ENCODE measurements at places on chromosomes 12 and 14.
A peak's percentile ranks its signal among the peaks of the same experiment; 100 is the strongest.

- no peaks in the 10 kb centered on the region for H3K4me1 ChIP-seq
- no peaks in the 10 kb centered on the region for H3K27me3 ChIP-seq
- DNase-seq: no peak
- H3K27ac ChIP-seq: no peak overlapping the region
- no peaks in the 10 kb centered on the region for H3K36me3 ChIP-seq
- H3K4me3 ChIP-seq: no peak overlapping the region
Observed at GRCh38 chr12:68739891-68740290, 6.1 kb upstream of the SLC35E3 start.

DNA sequence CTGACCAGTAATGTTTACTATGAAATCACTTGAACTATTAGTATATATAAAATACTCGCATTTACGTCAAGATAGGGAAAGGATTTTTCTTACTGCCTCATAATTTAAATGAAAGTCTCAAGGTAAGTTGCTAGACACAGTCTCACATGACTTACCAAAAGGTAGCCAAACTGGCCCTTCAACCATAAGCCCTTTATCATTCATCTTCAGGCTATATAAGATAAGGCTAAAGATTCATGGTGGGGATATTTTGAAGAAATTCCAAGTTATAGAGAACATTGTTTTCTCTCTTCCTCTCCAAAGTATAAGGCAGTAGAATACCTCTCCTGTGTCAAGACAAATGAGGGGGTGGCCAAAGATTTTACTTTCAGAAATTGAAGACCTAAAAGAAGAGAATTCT lies 23.4 kb downstream of the KIF21A start:
- H3K36me3 ChIP-seq: no peaks in the 10 kb centered on the region
- no peaks in the 10 kb centered on the region for H3K27me3 ChIP-seq
- H3K27ac ChIP-seq: no peak overlapping the region
- no peaks in the 10 kb centered on the region for H3K4me1 ChIP-seq
- DNase-seq: no peak

DNA sequence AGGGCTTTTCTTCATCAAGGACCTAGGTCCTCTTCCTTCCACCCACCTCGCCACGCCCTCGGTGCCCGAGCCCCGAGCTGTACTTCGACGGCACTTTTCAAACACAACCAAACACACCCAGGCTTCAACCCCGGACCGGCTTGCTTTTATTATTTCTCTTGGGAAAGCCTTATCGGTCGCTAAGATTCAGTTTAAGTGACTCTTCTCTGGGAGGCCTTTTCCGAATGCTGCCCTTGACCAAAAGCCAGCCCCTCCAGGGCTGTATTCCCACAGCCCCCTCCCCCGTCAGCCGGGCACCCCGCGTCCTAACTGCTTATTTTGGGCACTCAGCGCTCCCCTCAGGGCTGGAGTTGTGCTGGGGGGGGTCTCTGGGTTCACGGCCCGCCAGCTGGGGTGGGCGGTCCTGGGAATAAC lies 644 bp upstream of the PPP4R4 start:
- H3K27ac ChIP-seq: peak overlapping the region; percentile 50
- no peak for DNase-seq
- H3K4me1 ChIP-seq: peaks cover 18% of the 10 kb centered on the region
- H3K36me3 ChIP-seq: no peaks in the 10 kb centered on the region
- no peaks in the 10 kb centered on the region for H3K27me3 ChIP-seq

- no peak overlapping the region for H3K27ac ChIP-seq
- DNase-seq: no peak
- H3K4me3 ChIP-seq: no peak overlapping the region
- no peaks in the 10 kb centered on the region for H3K27me3 ChIP-seq
Observed at GRCh38 chr12:52517005-52517835, 3.0 kb downstream of the KRT5 start.

DNA sequence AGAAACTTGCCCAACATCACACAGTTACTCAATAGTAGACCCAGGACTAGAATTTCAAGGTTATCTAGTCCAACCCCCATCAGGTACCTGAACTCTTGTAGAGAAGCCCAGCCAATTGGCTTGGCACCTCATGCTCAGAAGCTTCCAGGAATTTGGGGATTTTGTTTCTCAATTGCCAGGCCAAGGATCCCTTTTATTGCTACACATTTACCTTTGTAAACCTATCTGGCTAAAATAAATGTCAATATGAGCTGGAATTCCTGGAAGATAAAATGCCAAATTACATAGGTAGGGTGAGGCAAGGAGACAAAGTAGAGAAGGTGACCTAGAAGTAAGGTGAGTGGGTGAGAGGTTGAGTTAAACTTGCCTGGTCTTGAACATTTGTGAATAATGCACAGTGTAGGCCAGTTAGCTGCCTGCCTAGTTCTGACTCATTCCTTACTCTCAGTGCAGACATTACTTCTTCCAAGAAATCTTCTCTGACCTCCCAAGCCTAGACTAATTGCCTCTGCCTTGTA lies 36.3 kb downstream of the SDR9C7 start:
- H3K27ac ChIP-seq: no peak overlapping the region
- H3K27me3 ChIP-seq: no peaks in the 10 kb centered on the region
- no peaks in the 10 kb centered on the region for H3K36me3 ChIP-seq
- no peak for DNase-seq
- no peak overlapping the region for H3K4me3 ChIP-seq

DNA sequence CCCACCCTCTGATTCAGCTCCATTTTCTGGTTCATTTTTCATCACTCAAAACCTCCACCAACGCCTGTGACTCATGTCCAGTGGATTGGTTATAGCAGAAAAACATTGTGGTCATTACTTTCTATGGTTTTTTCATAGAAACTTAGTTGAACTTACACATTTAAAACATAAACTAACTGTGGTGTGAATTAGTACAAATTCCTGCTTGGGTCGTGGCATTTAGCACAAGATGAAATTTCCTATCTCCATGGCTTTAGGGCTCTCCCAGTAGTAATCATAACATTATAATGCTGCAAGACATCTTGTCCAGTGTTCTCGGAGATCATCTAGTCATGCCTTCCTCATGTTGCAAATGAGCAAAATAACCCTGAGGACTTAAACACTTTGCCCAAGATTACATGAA lies 7.1 kb downstream of the RNASE7 start:
- H3K27ac ChIP-seq: no peak overlapping the region
- H3K27me3 ChIP-seq: no peaks in the 10 kb centered on the region
- no peaks in the 10 kb centered on the region for H3K4me1 ChIP-seq
- no peak overlapping the region for H3K4me3 ChIP-seq
- no peaks in the 10 kb centered on the region for H3K36me3 ChIP-seq

DNA sequence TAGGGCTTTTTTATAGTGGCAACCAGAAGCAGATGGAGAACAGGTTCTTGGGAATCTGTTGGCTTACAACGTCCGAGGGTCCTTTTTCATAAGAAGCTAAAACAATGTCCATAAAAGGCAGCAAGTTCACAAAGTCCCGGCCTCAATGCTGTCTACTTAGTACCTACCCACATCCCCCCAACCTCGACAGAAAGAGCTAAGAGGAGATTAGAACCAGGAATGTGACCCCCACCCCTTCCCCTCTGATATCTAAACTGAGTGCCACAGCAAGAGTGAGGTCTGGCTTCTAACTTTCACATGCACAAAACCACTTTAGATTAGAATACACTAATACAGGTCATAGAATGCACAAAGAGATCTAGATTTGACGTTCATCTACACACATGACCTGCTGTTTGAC lies 4.5 kb downstream of the DPF3 start:
- no peak overlapping the region for H3K4me3 ChIP-seq
- DNase-seq: no peak
- no peak overlapping the region for H3K27ac ChIP-seq
- no peaks in the 10 kb centered on the region for H3K36me3 ChIP-seq

- no peak for DNase-seq
- H3K27me3 ChIP-seq: no peaks in the 10 kb centered on the region
- H3K36me3 ChIP-seq: no peaks in the 10 kb centered on the region
- H3K4me1 ChIP-seq: no peaks in the 10 kb centered on the region
- H3K4me3 ChIP-seq: no peak overlapping the region
- H3K27ac ChIP-seq: no peak overlapping the region
Observed at GRCh38 chr12:57467212-57467874, 7.8 kb downstream of the GLI1 start.

DNA sequence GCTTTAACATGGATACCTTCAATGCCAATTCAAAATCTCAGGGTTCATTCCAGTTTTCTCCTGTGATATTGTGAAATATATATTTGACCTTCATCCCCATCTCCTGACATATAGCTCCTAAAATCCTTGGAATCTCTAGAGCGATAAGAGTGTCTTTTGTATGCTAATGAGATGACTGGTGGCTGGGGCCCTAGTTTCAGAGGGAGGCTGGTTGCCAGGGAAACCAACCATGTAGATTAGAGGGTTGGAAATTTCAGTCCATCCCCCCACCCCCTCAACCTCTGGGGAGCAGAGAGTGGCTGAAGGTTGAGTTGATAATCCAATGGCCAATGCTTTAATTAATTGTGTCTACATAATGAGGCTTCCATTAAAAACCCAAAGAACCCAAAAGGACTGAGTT lies 59.4 kb downstream of the SDR9C7 start:
- no peak overlapping the region for H3K27ac ChIP-seq
- no peaks in the 10 kb centered on the region for H3K4me1 ChIP-seq
- DNase-seq: no peak
- H3K27me3 ChIP-seq: no peaks in the 10 kb centered on the region

- H3K27ac ChIP-seq: no peak overlapping the region
- no peak overlapping the region for H3K4me3 ChIP-seq
- H3K36me3 ChIP-seq: no peaks in the 10 kb centered on the region
- no peak for DNase-seq
Observed at GRCh38 chr12:19647806-19648556, 208.7 kb downstream of the AEBP2 start.

GRCh38 chr14:69814397-69814796 lies 17.4 kb upstream of the SLC10A1 start:
- H3K27ac ChIP-seq: no peak overlapping the region
- no peak overlapping the region for H3K4me3 ChIP-seq
- no peaks in the 10 kb centered on the region for H3K36me3 ChIP-seq
- no peaks in the 10 kb centered on the region for H3K4me1 ChIP-seq
- no peaks in the 10 kb centered on the region for H3K27me3 ChIP-seq
- no peak for DNase-seq

GRCh38 chr12:112751844-112752243 lies 39.7 kb upstream of the RPH3A start:
- no peaks in the 10 kb centered on the region for H3K4me1 ChIP-seq
- no peaks in the 10 kb centered on the region for H3K27me3 ChIP-seq
- no peak for DNase-seq
- H3K36me3 ChIP-seq: no peaks in the 10 kb centered on the region
- H3K4me3 ChIP-seq: no peak overlapping the region

- H3K4me1 ChIP-seq: no peaks in the 10 kb centered on the region
- no peak overlapping the region for H3K27ac ChIP-seq
- H3K4me3 ChIP-seq: no peak overlapping the region
Observed at GRCh38 chr12:71159264-71159663, 1.5 kb upstream of the TSPAN8 start.

GRCh38 chr12:98793121-98793520 lies 148.0 kb downstream of the APAF1 start:
- no peaks in the 10 kb centered on the region for H3K27me3 ChIP-seq
- no peak overlapping the region for H3K4me3 ChIP-seq
- no peak for DNase-seq
- no peaks in the 10 kb centered on the region for H3K4me1 ChIP-seq
- H3K27ac ChIP-seq: no peak overlapping the region

DNA sequence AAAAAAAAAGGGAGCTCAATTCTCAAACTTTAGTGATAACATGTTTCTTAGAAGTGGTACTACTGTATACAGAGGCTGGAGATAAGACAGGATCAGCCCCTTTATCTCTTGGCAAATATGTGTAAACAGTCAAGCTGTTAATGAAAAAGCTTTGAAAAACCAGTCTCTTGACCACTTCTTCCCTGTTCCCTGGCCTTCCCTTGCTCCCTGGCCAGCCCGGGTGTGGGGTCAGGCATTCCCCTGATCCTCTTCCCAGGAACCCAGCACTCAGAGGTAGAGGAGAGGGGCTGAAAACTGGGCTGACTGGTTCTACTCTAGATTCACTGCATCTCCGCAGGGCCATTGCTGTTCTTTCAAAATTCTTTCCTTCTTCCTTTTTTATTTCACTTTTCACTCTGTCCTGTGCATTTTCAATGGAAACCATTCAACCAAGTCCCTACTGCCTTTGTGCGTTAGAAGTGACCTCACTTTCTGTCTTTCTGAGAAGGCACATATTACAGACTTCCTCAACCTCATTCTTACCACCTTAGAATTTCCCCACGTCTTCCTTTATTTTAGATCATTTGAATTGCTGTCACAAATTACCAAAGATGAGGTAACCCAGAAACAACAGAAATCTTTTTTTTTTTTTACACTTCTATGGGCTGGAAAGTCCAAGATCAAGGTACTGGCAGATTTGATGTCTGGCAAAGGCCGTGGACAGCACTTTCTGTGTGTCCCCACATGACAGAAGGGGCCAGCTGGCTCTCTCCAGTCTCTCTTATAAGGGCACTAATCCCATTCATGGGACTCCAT lies 5.7 kb downstream of the GNG2 start:
- no peaks in the 10 kb centered on the region for H3K27me3 ChIP-seq
- no peak overlapping the region for H3K27ac ChIP-seq
- no peaks in the 10 kb centered on the region for H3K4me1 ChIP-seq
- no peaks in the 10 kb centered on the region for H3K36me3 ChIP-seq

DNA sequence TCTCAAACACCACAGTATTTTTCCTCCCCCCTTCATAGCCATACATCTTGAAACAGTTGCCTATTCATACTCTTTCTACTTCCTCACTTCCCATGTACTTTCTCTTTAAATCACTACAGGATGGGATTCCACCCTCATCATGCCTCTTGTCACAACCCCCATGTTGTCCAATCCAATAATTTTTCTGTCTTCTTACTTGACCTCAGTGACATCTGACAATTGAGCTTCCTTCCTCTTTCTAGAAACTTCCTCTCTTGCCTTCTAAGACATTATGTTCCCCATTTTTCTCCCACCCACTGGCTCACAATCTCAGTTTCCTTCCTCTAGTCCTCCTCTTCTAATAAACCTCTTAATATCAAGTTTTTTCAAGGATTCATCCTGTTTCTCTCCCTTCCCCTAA lies 5.3 kb downstream of the C2CD5 start:
- H3K27me3 ChIP-seq: no peaks in the 10 kb centered on the region
- no peak overlapping the region for H3K27ac ChIP-seq
- H3K4me3 ChIP-seq: no peak overlapping the region
- H3K4me1 ChIP-seq: no peaks in the 10 kb centered on the region
- no peaks in the 10 kb centered on the region for H3K36me3 ChIP-seq

- no peaks in the 10 kb centered on the region for H3K27me3 ChIP-seq
- H3K4me1 ChIP-seq: no peaks in the 10 kb centered on the region
- no peak overlapping the region for H3K4me3 ChIP-seq
- no peaks in the 10 kb centered on the region for H3K36me3 ChIP-seq
Observed at GRCh38 chr12:126874427-126875026, 1392.4 kb upstream of the TMEM132C start.
